HuH-7 (cell line): ENCODE measurements at places on chromosomes 1 and 21.
A peak's percentile ranks its signal among the peaks of the same experiment; 100 is the strongest.

DNA sequence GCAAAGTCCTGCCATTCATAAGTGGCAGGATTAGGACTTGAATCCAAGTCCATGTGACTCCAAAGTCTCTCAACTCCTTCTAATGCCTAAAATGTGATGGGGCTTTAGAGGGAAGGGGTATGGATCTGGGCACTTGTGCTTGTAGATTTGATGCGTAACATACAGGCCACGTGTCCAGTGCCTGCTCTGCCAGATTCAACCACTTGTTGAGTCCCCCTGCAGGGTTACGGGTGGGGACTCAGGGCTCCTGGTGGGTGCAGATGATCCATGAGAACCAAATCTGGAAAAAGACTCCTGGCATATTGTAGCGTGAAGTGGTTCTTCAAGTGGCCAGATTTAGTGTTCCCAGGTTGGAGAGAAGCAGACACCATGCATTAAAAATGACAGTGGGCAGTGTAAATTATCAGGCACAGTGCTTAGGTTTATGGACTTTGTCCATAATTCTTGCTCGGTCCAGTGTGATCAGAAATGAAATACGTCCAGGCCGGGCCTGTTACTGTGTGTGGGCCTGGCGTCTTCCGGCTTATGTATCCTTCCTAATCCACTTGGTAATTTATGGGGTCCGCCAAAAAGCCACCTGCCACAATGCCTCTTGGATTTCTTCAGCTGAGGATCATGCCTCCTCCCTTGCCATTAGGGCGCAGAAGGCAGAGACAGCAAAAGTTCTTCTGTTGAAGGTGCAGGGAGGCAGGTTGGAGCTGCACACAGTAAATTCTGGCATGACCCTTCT, 51.2 kb upstream of the LRP8 start:
- DNase-seq, result no peak

GRCh38 chr1:234065794-234066447, 161.4 kb downstream of the SLC35F3 start:
- peak; percentile 68 for DNase-seq

DNA sequence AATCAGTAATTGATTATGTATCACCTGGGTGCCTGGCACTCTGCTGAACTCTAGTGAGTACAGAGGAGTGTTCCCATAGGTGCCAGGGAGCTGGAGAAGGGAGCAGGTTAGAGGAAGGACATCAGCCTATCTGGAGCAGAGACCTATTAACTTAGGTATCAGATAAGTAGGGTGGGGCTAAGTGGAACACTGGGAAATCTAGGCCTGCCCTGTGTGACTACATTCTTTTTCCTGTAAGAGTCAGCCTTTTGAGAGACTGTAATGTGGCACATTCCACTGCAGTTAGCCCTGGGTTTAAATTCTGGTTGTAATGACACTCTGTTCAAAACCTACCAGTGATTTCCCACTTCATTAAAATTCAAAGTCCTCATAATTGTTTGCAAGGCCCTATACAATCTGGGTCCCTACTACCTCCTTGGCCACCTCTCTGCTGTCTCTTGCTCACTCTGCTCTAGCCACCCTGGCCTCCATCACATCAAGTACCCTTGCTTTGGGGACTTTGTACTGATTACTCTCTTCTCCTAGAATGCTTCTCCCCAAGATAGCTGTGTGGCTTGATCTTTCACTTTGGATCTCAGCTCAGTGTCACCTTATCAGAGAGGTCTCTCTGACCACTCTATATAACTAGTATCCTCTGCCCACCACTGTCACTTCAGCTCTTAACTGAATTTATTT, 12.9 kb downstream of the STX12 start:
- DNase-seq, result no peak

DNA sequence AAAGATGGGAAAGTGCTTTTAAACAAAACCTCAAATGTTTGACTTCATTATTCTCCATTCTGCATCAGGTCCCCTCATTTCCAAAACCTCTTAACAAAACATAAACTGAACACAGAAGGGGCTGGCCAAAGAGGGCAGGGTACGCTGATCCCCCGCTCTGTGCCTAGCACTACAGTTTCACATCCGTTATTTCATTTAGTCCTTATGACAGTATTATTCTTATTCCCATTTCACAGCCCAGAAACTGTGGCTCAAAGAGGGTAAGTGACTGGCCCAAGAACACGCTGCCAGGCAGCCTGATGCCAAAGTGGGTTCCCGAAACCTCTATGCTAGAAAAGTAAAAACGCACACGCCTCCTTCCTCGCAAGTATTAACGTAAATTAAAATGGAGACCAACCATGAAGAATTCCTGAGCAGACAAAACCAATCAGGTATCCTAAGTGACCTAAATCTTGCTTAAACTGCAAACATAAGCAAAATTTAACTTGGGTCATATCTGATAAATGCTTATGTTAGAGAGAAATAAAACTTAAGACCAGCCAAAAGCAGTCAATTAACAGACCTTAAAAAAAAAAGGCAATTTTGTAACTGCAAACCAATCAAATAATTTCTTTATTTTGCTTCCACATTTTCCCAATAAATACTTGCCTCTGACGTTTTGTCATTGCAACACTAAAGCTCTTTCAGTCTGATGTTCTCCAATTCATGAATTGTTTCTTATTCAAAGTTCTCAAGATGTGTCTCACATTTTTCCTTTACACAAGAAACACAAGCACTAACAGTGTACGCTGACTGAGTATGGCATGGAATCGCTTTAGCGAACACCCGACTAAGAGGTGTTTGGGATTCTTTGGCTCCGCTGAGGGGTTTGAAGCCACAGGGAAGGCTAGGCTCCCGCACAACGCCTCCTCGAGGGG, 653 bp downstream of the CASP9 start:
- no peak for DNase-seq

DNA sequence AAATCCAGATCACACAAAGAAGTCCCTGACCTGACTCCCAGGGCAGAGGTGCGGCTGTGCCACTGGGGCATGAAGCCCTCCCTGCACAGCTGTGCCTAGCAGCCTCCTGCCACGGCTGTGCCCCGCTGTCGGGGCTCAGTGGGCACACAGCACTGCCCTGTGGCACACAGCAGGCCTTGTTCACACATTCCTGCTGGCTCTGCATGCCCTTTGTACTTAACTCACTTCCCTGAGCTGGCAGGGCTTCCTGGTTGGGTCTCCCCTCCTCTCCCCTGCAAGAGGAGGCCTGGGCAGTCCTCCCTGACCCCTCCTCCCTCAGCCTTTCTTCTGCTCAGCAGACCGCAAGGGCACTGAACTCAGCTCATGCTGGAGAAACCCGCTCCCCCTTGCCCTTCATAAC, 14.8 kb downstream of the LHX4 start:
- no peak for DNase-seq

DNA sequence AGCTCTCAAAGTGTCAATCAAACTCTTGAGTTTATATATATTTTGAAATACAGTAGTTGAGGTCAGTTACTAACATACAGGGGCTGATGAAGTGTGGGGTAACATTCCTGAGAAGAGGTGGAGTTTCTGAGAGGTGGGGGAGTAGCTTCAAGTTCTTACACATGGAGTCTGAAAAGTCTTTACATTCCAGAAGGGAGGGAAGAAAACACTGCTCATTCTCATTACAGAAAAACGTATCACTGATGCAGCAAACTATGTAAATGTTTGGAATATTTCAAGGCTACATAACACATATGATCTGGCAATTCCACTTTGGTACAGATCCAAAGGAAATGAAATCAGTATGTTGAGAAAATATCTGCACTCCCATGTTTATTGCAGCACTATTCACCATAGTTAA, 1065.8 kb upstream of the B3GALT2 start:
- DNase-seq, result no peak

GRCh38 chr21:41011098-41011731, 156.7 kb upstream of the BACE2 start:
- DNase-seq, result no peak

DNA sequence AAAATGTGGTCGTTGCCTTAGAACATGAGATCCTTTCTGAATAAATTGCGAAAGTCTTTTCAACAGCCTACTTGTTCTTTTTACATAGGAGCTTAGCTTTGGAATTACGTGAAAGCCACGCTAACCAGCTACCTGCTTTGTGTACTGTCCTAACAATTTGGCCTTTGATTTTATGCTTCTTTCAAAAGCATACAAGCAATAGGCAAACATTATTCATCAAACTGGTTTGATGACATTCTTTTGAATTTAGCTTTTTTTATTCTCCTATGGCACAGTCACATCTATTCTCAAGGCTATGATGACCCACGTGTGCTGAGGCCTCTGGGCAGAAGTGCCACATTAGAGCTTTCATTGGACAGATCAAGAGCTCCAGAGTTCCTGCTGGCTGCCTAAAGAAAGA, 178.0 kb upstream of the DPT start:
- no peak for DNase-seq

- no peak for DNase-seq
These were observed 23.4 kb upstream of the KIF1B start for GRCh38 chr1:10187026-10187334.

GRCh38 chr1:97634758-97635157, 286.1 kb downstream of the DPYD start:
- peak; percentile 3 for DNase-seq

DNA sequence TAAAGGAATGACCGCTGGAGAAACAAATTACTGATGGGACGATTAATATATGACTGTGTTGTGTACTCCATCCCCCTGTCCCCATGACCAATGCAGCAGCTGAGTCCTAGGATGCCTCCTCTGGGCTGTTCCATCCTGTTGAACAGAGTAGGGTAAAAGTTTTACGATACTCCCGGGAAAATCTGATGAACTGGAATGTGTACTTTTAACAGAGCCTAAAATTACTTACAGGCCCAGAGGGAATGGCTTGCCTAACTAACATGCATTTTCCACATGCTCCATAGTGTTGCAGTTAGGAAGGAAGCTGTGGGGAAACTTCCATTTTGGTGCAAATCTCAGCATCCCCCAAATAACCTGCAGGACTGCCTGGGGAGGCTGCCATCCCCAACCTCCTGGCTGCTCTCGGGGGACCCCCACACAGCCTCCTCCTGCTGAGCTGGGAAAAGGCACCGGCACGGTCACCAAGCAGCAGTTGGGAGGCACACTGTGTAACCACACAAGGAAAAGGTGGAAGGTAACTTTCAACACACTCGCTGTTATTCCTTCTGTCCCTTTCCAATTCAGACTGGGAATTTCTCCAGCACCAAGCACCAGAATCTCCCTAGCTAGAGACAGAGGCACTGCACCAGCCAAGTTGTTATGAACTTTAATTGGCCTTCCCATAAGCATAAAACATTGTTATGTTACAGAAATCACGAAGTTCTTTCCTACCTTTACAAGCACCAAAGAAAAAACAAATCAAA, 97.2 kb downstream of the BCAR3 start:
- no peak for DNase-seq
